ENCODE measurements at places on chromosomes 7 and 10.

GRCh38 chr10:45091968-45092367, 91.2 kb downstream of the ZNF22 start:
- no peak for DNase-seq

DNA sequence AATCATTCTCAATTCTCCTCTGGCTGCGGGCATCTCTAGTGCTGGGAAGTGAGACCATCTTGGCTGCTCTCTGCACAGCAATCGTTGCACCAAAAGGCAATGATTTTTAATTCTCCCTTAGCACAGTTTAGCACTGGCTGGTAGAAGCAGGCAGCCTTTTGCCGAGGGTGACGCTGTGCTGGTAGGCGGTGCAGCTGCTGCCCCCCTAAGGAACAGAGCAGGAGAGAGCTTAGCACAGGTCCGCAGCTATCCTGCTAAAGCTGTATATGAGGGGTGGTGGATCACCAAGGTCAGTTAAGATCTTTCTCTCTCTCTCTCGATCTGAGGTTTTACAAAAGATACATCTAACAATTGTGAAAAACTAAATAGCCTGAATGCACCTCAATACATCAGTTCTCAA, 390.1 kb downstream of the GATA3 start:
- DNase-seq, result no peak

- no peak for DNase-seq
Observed at GRCh38 chr10:56547163-56547562, 186.1 kb upstream of the ZWINT start.

- DNase-seq, result no peak
Observed at GRCh38 chr10:98354491-98354890, 60.5 kb downstream of the PYROXD2 start.

GRCh38 chr7:93150200-93150835, 2.1 kb upstream of the SAMD9L start:
- DNase-seq, result peak; percentile 58

GRCh38 chr7:116500078-116500853, 728 bp downstream of the CAV2 start:
- DNase-seq, result peak; percentile 11

DNA sequence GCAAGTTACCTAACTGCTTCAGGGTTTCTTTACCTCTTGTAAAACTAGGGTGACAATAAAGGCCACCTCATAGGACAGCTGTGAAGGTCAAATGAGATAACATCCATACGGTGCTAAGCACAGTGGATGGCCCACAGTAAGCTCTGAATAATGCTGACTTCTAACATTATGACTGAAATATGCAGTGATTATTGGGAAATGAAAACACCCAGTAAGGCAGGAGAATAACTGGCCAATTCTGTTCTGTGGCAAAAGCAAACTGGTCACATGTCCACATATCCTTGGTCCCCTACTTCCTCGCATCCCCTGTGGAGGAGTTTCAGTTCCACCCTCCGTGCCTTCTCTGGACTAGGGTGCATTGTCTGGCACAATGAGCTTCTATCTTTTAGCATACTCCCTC, 1.4 kb downstream of the CUBN start:
- DNase-seq, result peak; percentile 73

All from suppressor macrophage (primary cell).